ENCODE measurements at places on chromosomes 3 and 15.

GRCh38 chr3:151751161-151751560 lies 17.4 kb downstream of the AADACL2 start:
- DNase-seq, result peak; percentile 83

- DNase-seq, result no peak
Observed at GRCh38 chr3:132592216-132592615, 4.9 kb upstream of the ACKR4 start.

DNA sequence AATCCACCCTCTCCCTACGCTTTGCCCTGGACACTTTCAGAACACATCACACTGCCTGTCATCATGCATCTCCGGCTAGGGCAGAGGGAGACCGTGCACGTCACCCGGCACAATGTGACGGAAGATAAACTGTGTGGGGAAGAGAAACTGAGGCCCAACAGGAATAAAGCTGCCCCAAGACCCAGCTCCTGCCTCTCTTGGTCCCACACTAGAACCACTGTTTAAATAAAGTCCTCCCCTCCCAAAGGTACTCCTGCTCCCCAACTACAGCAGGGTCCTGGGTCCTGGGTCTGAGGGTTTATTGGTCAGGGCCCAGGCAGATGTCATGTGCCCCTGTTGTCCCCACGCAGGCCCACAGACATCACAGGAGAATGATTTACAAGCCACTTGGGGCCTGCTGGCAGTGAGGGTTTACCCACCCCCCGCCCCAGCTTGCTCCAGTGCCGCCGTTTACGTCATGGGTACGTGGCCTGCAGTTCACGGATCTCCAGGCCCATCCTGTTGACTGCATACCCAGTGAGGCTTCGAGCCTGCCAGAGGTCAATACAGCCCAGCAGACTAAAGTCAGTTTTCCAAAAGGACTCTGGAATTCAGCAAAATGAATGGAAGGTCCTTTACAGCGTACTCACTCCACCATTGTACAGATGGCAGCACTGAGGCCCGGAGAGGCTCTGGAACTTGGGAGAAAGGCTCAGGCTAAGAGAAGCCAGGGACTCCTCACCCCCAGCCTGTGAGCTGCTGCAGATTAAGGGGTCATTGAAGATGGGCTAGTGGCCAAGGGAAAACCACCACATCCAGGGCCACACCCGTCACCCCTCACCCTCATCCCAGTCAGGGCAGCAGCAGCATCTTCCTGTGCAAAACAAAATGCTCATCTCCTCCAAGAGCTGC lies 23.2 kb downstream of the ALS2CL start:
- DNase-seq, result no peak

- no peak for DNase-seq
Observed at GRCh38 chr3:42898896-42899675, 6.9 kb upstream of the ZNF662 start.

- DNase-seq, result no peak
Observed at GRCh38 chr3:45590256-45590655, 4.3 kb upstream of the LIMD1 start.

GRCh38 chr3:177487635-177488186 lies 290.4 kb upstream of the TBL1XR1 start:
- DNase-seq, result no peak

DNA sequence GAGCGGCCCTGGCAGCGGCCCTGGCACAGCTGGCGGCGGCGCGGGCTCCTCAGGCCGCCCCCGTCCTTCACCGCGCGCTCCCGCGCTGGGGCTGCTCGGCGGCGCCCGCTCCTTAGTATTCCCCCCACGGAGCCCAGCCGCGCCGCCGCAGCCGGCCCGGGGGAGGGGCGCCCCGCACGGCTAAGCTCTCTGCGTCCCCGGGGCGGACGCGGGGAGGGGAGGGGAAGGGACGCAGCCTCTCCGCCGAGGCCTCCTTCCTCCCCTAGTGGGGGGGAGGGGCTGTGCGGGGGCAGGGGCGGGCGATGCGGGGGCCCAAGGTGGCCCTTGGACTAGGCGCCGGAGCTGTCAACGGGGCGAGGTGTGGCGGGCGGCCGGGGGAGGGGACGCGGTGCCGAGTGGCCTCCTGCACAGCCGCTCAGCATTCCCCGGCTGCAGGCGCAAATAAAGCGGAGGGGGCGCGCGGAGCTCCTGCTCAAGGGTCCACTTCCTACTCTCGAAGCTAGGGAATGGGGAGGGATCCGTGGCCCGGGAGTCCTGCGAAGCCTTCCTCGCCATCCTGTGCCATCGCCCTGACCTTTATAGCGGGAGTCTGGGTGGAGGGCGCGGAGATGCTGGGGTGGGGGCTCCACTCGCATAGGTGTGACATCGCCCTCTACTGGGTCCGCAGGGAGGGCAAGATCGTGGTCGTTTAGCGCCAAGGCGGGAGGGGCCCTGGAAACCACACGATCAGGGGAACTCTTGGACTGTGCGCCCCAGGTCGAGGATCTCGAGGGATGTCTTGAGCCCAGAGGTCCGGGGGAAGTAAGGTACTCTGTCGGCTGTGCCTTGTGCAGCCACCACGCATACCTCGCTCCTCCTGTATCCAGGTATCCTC lies 22.2 kb downstream of the EPHB3 start:
- no peak for DNase-seq

DNA sequence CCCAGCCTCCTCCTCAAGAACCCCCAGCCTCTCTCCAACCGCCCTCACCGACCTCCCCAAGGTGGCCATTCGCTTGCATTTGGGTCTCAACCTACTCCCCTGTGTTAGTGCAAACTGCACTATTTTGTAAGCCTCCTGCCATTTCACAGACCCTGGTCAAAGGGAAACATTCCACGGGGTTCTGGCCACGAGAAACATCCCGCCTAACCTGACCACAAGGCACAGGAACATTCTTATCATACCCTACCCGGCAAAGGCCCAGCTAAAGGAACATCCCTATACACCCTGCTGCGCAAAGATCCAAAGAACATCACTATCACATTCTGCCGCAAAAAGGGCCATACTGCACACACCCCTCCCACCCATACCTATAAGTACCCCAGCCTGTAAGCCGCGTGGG lies 22.9 kb downstream of the RPSA start:
- no peak for DNase-seq

DNA sequence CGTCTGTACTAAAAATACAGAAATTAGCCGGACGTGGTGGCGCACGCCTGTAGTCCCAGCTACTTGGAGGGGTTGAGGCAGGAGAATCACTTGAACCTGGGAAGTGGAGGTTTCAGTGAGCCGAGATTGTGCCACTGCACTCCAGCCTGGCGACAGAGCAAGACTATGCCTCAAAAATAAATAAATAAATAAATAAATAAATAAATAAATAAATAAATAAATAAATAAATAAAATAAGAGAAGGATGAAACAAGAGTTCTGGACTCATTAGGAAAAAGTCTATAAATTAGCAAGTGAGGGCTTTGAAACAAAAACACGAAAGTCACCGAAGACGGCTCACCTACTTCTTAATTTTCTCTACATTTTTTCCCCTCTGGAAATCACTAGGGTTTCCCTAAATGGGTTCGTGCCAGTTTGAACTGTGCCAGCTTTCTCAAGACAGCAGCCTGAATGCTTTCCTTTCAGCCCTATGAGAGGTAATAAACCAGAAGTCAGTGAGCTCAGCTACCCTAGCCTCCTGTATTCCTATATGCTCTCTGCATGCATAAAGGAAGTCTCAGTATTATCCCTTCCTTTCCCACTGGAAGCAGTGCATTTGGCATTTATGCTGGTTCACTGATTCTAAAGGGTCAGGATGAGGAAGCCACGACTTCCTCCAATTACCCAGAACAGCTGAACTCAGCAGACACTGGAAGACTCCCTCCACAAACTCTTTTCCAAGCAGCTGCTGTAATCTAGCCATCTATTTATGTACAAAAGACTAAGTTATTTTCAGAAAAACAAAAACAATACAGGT lies 266.9 kb downstream of the ZBBX start:
- DNase-seq, result no peak

DNA sequence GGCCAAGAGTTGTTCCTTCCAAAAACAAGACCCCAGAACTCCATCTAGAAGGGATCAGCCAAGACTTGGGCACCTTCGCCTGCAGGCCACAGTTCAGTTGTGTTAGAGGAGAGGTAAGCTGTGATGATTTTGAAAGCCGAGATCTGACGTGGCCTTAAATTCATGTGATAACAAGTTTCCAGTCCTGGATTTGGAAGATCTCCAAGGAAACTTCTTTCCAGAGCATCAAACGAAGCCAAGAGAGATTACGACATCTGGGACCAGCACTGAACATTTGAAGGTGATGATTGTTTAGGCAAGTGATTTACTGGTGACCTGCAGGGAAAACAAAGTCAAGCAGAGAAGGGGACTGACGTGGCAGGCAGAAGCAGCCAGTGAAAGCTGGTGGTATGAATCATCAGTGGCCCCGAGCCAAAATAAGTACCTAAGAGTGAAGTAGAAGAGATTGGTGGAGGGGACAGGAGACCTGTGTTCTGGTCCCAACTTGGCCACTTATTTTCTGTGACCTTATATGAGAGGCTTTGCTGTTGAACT lies 339.0 kb upstream of the PROK2 start:
- peak; percentile 20 for DNase-seq

GRCh38 chr15:74869372-74869725 lies 3.8 kb downstream of the SCAMP2 start:
- no peak for DNase-seq

DNA sequence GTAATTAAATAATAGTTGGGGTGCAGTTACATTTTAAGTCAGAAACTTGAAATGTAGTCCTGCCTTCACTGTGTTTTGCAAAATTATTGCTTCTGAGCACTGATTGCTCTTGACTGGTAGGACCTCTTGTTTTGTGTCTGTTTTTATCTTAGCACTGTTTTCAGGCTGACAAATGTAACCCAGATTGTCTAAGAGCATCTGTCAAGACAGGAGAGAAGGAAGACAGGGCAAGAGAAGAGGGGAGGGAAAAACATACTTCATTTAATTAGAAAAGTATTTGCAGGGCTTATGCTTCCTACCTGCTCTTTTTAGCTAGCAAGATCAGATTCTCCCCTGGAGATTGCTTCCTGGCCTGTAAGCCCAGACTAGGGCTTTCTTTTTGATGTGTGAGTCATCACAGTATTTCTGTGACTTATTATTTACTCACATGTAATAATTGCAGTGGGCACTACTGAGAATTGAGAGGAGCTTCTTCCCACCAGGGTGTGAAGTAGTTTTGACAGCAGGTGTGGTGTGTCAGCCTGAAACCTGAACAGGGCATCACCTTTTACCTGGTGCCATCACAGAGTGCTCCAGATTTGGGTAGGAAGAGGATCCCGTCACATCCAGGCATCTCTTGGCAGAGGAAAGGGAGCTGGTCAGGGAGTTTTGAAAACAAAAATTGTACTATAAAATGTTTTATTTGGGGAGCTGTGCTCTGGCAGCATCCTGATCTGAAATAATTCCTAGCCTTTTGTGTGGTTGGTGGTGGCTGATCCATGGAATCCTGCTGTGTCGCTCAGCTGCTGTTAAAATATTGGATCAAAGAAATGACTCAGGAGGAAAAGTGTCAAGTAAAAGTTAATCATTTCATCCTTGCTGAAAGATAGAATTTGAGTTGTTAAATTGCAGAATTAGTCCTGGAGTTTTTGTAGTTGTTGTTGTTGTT lies 98.2 kb downstream of the TMEM108 start:
- no peak for DNase-seq

DNA sequence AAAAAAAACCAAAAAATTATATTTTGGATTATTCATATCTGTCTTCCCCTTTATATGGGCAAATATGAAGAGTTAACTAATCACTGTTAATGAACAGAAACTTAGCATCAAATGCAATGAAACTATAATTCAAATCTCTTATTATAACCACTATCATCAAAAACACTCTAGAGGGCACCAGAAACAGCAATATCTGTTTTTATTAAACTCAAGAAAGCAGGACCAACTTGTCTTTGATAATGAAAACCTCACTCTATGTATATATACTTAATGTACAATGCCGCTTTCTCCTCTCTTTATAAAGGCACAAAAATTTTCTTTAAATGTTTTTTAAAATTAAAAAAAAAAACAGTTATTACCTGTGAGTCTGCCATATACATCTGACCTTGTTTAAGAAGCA lies 92.7 kb downstream of the UACA start:
- DNase-seq, result no peak

DNA sequence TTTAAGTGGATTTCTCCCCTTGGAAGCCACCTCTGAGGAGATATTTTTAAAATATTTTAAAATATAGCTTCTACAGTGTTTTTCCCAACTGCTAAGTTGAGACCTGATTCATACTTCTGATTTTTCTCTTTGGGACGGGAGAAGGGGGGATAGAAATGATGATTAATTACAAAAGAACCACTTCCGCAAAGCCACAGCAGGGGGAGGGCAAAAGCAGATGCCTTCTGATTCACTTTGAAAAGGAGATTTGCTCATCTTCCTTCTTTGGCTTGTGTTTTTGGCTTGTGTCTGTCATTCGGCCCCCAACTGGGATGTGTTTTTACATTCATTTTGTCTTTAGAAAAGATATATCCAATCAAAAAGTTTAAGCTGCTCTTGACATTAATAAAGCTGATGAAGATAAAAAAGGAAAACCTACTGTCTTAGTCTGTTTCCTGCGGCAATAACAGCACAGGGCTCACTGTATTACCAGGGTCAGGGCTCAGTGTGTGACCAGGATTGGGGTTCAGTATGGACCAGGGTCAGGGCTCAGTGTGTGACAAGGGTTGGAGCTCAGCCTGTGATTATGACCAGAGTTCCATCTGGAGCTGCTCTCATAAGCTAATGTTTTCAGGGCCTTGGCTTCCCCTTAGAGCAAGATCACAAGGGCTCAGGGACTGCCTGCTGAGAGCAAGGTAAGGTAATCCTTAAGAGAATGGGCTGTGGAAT lies 223.2 kb downstream of the MTHFS start:
- no peak for DNase-seq

DNA sequence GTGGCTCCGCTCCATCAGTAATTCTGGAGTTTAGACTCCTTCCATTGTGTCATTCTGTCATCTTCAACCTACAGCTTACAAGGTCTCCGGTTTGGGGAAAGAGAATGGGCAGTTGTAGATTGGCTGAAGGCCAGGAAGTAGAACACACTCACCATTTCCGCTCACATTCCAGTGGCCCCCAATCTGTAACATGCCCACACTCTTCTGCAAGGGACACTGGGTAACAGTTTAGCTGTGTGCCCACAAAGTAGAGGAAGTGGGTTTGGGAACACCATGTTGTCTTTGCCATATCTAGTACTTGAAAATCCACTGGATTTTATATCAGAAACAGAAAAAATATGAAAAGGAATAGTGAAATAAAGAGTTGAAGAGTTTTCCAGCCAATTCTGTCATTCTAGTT lies 153.5 kb downstream of the SV2B start:
- DNase-seq, result no peak

- DNase-seq, result no peak
Observed at GRCh38 chr3:112005091-112005672, 6.5 kb downstream of the TAGLN3 start.

- no peak for DNase-seq
Observed at GRCh38 chr15:68621535-68621934, 42.7 kb downstream of the CORO2B start.

GRCh38 chr3:46935168-46935858 lies 41.2 kb downstream of the CCDC12 start:
- DNase-seq, result peak; percentile 81

Data from AG09319 (cell line).